ENCODE measurements at places on chromosomes 5 and 9.

GRCh38 chr5:139733010-139733688 lies 62.5 kb upstream of the PSD2 start:
- DNase-seq = no peak

GRCh38 chr5:96297867-96298266 lies 135.2 kb downstream of the PCSK1 start:
- peak; percentile 91 for DNase-seq

DNA sequence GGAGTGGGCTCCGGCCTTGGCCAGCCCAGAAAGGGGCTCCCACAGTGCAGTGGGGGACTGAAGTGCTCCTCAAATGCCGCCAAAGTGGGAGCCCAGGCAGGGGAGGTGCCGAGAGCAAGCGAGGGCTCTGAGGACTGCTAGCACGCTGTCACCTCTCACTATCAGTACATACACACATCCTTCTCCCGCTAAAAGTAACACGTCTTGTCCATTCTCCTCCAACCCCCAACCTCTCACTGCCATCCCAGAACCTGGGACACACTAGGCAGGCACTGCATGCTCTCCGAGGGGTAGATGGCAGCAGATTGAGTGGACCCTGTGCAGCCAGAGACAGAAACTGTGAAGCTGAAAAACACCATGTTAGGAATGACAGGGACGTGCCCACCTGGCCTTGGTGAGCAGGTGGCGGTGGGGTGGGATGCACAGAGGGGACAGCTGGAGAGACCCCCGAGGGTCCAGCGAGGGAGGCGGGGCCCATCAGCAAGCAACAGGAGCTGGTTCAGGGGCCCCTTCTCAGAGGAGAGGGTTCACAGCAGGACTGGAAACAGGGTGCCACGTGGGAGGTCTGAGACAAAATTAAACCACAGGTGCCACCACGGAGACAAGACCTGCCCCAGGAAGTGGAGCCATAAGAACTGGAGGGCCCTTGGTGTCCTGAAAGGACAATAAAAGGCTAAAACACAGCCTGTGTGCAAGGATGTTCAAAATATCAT lies 16.9 kb downstream of the SEMA4D start:
- DNase-seq = no peak

- DNase-seq = no peak
Observed at GRCh38 chr5:33237471-33237870, 203.3 kb upstream of the TARS1 start.

DNA sequence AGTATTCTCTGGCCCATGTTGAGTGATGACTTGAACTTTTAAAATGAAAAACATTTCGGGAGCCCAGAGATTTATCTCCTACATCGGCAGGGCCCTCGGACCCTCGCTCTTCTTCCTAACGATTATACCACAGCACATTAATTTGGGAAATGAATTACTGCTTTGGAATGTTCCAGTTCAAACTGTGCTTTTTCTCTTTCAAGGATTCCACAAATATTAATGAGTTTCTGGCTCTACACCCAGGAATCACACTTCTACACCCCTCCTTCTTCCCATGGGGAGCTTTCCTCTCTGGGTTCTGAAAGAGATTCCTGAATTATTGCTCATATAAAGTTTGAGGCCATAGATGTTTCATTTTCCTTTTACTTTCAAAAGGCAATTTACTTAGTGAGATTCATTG lies 41.2 kb downstream of the NSG2 start:
- no peak for DNase-seq

GRCh38 chr5:132181011-132181629 lies 46.5 kb downstream of the P4HA2 start:
- DNase-seq = no peak

DNA sequence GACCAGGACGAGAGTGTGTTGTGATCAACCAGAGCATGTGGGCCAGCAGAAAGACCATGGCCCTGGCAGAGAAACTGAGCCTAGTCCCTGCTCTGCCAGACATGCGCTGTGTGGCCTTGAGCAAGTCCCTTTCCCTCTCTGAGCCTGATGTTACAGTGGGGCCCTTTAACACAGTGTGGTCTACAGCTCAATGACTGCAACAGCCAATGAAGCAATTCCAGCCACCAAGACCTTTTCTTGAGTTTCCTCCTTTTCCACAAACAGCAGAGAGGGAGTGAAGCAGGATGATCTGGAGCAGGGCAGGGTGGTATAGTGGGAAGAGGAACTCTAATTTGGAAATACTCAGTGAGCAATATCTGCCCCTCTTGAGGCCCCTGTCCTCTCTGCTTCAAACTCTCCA lies 25.8 kb upstream of the ARSI start:
- no peak for DNase-seq

- DNase-seq = no peak
Observed at GRCh38 chr5:148372893-148373292, 10.9 kb upstream of the FBXO38 start.

DNA sequence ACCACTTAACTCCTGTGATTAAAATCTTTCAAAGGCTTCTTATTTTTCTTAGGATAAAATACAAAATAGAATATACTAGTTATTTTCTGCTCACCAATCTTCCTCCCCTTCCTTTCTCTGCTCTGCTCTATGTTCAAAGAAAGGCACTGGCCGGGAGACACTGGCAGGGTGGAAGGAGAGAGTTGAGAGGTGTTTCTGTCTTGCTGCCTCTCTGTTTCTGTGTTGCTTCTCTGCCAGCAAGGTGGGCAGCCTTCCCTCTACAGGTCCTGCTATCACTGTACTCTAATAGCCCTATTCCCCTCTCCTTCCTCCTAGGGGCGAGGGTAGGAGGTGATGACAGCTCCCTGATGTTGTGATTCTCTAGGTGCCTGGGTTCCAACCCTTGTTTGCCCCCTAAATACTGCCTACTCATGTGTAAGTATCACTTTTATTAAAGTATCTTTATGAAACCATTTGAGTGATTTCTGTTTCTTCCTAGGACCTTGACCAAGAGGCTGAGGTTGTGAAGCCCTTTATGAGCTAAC lies 515.1 kb downstream of the TLE4 start:
- DNase-seq = no peak

DNA sequence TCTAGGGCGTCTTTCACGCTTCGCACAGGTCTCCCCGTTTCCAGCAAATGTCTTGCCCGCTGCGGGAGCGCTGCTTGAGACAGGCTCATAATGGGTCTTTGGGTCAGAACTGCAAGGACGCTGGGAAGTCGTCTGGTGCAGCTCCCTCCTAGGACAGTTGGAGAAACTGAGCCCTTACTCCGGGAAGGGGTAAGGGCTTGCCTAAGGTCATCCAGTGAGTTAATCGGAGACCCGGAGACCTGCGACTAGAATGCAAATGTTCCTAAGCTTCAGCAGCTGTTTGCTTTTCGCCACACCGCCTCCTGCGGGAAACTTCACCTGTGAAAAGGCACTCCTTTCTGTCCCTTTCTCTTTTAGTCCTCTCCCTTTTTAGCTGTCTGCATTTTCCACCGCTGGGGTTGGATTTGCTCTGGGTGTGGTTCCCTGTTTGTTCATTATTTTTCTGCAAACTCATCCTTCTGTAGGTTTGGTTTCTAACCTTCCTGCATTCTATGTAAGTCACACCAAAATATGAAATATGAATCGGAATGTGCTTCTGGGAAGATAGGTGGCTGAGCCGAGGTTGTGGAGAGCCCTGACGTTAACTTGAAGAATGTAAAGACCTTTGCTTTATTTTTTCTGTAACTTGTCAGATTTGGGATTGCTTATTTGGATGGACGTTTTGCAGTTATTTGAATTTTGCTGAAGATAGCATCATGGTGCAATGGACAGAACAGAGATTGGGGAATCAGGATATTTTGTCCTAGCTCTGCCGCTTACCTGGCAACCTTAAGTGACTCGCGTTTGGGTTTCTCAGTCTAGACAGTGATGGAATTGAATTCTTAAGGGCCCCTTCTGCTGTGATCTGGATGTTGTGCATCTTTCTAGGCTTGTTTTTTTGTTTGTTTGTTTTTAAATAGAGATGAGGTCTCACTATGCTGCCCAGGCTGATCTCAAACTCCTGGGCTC lies 909 bp downstream of the SLC36A1 start:
- DNase-seq = no peak

DNA sequence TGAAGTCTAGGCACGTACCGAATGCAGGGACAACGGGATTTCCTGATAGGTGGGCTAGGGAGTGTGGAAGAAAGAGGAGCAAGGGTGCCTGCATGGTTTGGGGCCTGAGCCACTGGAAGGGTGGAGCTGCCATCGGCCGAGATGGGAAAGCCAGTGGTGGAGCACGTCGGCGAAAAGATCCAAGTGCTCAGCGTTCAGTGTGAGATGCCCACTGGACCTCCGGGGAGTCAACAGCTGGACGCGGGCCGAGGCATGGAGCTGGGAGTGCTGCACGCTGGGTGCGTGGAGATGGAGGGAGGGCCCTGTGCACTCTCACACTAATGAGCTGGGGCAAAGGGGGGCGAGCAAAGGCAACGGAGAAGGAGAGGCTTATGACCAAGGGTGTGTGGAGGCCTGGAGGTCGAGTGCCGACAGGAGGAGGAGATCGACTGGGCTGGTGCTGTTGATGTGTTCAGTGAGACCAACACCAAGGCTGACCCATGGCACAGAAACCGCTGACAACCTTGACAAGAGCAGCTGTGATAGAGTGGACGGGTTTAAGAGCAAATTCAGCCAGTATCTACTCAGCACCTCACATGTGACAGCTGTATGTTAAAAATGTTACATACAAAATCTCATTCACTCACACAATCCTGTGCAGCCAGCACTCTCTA lies 85.7 kb downstream of the STK10 start:
- DNase-seq = no peak

DNA sequence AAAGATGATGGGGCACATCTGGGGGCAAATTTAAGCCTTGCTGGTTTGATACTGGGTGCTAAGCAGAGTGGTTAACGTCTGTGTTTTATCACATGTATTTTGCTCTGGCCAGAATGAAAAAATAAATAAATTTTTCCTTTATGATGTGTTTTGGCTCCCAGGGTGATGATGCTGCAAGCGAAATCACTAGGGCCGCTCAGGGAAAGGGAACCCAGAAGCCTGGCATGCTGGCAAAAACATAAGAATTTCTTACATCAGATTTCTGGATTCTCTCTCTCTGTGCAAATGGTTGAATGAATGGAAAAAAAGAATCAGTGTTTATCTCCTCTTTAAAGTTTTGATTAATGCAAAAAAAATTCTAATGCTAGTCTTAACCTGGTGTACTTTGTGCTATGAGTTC lies 1975.2 kb upstream of the C9orf72 start:
- DNase-seq = peak; percentile 21

- peak; percentile 45 for DNase-seq
Observed at GRCh38 chr5:148179234-148179824, 11.0 kb downstream of the SPINK14 start.

DNA sequence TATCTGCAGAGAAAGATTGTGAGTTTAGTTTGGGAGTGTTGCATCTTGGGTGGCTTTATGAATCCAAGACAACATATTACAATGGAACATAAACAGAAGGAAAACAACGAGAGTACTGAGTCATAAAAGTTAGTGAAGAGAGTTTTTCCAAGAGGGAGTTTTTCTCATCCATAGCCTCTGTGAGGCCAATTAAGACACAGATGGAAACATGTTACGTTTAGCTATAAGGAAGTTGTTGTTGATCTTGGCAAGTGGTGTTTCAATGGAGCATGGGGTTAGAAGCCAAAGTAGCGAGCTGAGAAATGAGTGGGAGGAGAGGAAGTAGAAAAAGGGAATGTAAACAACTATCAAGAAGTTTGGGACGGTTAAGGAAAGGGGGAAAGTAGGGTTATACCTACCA lies 53.3 kb upstream of the SPATA31D4 start:
- peak; percentile 49 for DNase-seq

DNA sequence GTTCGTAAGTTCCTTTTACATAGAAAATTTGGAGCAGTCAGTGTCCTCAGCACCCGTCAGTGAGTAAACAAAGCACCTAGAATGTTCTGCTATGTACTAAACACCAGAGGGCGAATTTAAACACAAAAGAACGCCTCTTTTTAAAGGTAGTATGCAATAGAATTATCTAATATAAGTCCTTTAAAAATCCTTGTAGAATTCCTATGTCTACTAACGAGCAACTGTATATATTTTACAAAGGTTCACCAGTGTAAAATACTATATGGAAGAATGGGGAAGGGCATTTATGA lies 499 bp upstream of the TMEM232 start:
- DNase-seq = no peak

DNA sequence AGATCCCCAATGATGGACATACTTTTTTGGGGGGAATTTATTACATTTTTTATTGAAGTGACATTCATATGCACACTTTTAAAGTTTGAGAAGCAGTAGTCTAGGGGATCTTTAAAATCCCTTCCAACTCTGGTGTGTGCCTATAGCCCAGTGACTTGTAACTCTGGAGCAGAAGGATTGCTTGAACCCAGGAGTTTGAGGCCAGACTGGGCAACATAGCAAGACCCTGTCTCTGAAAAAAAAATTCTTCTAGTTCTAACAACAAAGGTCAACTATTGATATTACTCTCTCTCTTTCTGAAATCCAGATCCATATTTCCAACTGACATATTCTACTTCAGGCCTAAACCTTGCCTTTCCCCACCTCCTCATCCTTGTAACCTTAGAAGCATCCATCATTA lies 148.2 kb upstream of the SPRY4 start:
- no peak for DNase-seq

GRCh38 chr5:32110111-32110696 lies 63.9 kb downstream of the GOLPH3 start:
- no peak for DNase-seq

DNA sequence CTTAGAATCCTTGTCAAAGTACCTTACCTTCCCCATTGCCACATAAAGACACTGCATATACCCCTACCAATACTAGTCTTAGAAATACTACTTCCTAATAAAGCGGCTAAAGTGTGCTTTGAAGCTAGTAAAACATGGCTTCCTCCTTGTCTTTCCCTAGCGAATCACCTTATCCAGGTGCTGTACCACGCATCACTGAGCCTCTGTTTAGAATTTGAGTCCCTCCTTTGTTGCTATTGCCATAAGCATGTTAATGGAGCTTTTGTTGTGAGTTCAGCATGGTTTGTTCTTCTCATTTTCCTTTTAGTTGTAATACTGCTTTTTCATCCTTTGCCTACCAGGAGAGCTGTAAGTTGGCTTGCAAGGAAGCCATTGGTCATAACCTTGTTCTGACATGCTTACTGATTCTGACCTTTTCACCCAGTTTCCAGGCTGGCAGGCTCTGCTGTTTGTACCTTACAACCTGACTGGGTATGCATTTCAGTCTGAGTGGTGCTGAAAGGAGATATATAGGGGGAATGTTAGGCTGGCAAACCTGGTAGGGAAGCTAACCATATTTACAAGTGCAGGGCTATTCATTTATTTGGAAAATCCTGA lies 49.8 kb downstream of the LMNB1 start:
- no peak for DNase-seq

DNA sequence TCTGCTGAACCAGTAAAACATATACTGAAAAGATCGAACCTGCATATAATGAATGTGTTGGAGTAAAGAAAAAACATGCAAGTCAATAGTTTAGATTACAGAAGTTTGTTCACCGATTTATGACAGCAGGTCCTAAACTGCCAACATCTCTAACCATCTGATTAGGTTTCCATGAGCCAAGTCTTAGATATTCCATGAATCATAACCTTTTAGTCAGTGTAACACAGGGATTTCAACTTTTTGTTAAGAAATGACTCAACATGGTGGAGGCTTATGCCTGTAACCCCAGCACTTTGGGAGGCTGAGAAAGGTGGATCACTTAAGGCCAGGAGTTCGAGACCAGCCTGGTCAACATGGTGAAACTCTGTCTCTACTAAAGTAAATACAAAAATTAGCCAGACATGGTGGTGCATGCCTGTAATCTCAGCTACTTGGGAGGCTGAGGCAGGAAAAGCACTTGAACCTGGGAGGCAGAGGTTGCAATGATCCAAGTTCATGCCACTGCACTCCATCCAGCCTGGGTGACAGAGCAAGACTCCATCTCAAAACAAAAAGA lies 38.7 kb downstream of the APC start:
- peak; percentile 79 for DNase-seq

Data from fibroblast of the conjunctiva (primary cell).